ENCODE measurements at places on chromosomes 3 and 15. TPM values are rescaled to one million over a fixed set of nuclear protein-coding genes. Genes with fewer than 3 reads are reported as not detected.

DNA sequence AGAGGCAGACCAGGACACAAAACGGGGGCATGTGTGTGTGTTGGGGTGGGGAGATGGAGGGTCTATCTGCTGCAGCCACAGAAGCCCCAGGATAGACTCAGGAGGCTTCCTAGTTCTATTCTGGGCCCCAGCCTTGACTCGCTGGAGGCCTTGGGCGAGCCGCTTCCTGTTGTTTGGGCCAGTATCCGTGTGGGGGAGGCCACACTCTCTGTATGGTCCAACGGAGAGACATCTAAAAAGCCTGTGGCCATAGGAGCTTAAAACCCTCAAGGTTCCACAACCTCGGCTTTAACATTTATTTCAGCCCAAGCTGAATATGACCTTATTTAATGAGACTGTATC lies 32.8 kb downstream of the POC1A start:
- DNase-seq = no peak

DNA sequence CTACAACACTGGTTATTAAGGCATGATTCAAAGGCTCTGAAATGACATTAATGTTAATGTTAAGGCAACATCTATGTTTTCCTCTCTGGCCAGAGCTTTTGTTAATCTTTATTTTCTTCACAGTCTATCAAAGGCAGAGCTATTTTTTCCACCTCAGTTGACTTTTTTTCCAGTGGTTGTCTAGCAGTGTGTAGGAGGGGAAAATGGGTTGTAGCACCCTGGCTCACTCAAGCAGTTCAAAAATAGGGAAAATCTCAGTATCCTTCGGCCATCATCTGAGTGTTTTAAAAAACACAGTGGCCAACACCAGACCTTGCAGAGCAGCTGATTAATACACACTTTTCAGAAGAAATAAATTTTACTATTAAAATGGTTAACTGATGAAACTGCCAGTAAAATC lies 21.4 kb downstream of the CBLB start:
- DNase-seq = no peak

- DNase-seq = no peak
These were observed 39.1 kb downstream of the COL6A5 start for GRCh38 chr3:130384476-130385025.

GRCh38 chr15:79329171-79329611 lies 18.3 kb downstream of the TMED3 start:
- no peak for DNase-seq

GRCh38 chr15:38620851-38621594 lies 56.4 kb upstream of the RASGRP1 start:
- DNase-seq = no peak

DNA sequence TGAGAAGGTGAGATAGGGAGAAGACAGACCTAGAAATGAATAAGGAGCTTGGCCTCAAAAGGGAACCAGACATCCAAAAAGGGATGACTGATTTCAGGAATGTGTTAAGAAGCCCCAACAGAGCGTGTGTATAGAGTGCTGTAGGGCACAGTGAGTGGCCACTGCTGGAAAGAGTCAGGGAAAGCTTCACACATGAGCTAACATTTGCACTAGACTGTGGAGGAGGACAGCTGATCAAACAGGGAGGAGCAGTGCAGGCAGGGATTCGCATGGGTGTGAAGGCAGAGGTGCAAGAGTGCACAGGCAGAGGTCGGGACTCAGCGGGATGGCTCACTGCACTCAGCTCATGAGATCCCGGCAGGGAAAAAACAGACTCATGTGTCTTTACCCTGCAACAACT lies 61.8 kb downstream of the NPTN start:
- DNase-seq = no peak

GRCh38 chr3:172096881-172097420 lies 57.6 kb downstream of the FNDC3B start:
- DNase-seq = no peak

GRCh38 chr3:197021231-197021630 lies 8.4 kb downstream of the MELTF start:
- no peak for DNase-seq

DNA sequence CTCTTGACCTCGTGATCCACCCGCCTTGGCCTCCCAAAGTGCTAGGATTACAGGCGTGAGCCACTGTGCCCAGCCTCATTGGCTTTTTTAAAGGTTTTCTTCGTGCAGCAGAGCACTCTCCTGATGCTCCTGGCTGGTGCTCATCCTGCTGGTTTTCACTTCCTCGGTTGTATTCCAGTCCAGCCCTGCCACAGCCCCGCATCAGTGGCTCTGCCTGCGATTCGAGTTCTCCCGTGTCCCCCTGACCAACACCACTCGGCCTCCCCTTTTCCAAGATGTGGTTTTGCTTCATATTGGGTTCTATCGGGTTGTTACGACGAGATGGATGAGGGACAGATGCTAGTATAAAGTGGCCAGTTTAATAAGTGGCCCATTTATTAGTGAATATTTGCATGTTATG lies 27.8 kb downstream of the EFCC1 start:
- no peak for DNase-seq

GRCh38 chr15:96736384-96736783 lies 405.9 kb downstream of the NR2F2 start:
- no peak for DNase-seq

DNA sequence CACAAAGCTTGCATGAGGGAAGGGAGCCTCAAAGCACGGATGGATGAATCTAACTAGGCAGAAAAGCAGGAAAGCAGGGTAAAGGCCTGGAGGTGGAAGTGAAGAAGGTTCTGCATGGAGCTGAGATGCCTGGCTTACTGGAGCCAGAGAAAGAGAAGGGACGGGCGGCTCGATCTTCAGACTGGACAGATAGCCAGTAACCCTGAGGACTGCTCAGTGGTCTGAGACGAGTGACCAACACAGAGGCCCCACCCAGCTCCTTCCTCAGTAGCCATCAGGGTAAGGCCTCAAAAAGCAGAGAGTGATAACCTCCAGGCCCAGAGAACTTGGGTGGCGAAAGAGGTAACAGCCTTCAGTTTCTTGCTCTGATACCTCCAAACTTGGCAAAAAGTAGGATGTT lies 6.4 kb downstream of the CLN6 start:
- DNase-seq = no peak

GRCh38 chr3:83248454-83248853 lies 1487.0 kb upstream of the GBE1 start:
- DNase-seq = no peak

DNA sequence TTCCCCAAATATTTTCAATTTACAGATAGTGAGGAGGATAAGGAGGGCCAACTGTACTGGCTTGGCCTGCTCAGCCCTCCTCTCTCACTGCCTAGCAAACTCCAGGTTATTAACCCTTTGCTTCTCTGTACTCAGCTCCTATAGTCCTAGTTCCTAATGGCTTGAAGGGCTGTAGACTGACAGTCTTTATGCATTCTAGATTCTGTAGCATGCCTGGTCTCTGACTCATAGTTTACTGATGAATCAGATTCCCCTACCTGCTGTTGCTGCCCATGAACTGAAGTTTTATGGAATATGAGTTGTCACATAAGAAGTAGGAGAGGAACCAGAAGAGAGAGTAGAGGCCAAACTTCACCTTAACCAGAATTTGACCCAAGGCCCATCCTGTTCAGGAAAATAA lies 27.1 kb upstream of the MAP3K13 start:
- DNase-seq = no peak

RNF111 gene
- total RNA-seq = 22.3 TPM

NTRK3 gene
- total RNA-seq = not detected

SPRED1 gene
- total RNA-seq = 0.40 TPM

CCR8 gene
- 16.9 TPM for total RNA-seq

DUOXA2 gene
- not detected for total RNA-seq

ROPN1 gene
- not detected for total RNA-seq

FBXO40 gene
- not detected for total RNA-seq
